ENCODE measurements at places on chromosomes 6 and 20.

DNA sequence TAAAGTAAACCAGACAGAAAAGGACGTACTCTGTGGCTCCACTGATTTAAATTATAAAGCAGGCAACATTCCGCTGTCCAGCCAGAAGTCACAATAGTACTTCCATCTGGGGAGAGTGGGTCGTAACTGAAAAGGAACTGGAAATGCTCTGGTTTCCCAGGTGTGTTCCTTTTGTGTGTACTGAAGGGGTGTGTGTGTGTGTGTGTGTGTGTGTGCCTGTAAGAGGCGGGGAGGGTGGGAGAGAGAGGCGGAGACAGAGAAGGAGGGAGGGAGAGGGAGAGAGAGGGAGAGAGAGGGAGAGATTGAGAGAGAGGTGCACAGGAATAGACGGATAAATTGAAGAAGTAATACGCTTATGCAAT is 178.4 kb upstream of the ZNF184 start:
- no peak for DNase-seq

DNA sequence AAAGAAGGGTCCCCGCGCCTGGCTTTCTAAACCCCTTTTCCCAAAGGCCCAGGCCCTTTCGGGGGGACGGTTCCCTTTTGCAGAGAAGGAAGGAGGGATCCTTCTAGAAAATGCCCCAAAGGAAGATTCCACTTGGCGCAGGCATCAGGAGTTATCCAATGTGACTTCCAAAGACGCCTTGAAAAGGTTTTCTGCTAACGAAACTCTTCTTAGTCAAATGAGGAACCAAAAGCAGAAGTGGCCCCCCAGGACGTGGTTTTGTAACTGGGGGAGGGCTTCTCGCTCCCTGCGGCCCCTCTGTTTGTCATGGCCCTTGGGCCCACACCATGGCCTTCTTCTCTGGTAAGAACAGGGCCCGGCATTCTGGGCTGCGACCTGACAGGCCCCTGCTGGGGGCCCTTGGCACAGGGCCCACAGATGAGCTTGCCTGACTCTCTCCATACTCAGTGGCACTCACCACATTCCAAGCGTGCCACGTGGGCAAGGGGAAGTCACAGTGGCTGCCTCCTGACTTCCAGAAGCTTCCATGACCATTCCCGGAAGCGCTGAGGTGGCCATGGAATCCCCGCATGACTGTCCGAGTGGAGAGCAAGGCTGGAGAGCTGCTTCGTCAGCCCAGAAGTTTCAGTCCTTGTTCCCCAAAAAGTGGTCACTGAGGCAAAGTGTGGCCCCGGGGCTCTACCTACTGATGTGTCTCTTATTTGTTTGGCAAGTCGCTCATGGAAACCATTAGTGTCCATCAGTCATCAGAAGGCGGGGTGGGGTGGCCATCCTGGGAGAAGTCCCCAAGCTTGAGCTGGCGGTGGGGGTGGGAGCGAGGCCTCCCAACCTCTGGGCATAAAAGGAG is 834 bp upstream of the CTSZ start:
- DNase-seq = no peak

DNA sequence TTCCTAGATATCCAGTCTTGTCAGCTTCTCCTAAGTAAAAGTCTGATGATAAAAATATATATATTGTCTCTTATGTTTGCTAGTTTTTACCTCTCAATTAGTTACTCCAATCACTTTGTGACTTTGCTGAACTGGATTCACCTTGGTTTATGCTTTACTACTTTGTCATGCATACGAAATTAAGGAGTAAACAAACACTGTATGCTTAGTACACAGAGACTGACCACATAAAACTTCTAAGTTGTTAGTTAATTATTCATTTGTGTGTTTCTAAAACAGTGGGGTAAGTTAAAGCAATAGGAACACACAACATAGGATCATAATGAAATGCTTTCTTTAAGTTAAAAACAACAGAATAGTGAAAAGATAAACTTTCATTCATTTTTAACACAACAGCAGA is 877.3 kb upstream of the MAP3K7 start:
- DNase-seq = no peak

DNA sequence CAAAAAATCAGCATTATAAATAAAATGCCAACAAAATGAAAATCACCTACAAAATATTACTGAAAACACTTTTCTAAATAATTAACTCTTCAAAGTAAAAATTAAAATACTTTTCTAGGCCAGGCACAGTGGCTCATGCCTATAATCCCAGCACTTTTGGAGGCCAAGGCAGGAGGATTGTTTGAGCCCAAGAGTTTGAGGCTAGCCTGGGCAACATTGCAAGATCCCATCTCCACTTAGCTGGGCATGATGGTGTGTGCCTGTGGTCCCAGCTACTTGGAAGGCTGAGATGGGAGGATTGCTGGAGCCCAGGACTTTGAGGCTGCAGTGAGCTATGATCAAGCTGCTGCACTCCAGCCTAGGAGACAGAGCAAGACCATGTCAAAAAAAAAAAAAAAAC is 6.4 kb downstream of the SERPINB9 start:
- DNase-seq = no peak

- no peak for DNase-seq
Observed at GRCh38 chr20:37749620-37750403, 56.0 kb downstream of the CTNNBL1 start.

DNA sequence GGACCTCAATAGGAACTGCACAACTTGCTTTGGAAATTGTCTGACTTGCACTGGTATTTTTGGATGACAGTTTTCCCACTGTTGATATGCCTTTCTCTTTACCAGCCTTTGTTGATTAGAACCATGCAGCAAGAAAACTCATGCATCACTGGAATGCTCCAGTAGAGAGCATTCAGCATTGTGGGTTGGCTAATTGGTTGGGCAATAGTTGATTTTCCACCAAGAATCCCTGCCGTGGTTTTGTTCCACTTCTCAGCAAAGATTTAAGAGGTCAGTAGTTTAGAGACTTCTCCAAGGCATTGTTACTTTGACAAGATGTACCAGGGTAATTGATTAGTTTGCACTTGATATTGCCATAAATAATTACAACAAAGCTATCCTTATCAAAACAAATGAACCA is 260.0 kb downstream of the DHX35 start:
- DNase-seq = no peak

DNA sequence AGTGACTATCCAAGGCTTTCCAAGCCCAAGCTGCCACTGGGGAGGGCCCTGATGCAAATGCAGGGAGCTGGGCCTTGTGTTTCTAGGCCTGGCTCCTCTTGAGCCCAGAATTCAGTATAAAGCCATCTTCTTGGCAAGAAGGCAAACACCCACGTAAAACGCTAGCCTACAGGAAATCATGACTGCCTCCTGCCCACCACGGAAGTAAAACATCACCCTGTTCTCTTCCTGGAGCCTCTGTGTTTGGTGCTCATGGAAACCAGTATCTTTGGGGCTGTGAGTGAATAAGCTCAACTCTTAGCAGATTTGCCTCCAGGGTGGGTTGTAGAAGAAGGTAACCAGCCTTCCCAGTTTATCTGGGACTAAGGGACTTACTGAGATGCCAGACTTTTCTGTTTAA is 271.0 kb downstream of the ZNF217 start:
- DNase-seq = no peak

DNA sequence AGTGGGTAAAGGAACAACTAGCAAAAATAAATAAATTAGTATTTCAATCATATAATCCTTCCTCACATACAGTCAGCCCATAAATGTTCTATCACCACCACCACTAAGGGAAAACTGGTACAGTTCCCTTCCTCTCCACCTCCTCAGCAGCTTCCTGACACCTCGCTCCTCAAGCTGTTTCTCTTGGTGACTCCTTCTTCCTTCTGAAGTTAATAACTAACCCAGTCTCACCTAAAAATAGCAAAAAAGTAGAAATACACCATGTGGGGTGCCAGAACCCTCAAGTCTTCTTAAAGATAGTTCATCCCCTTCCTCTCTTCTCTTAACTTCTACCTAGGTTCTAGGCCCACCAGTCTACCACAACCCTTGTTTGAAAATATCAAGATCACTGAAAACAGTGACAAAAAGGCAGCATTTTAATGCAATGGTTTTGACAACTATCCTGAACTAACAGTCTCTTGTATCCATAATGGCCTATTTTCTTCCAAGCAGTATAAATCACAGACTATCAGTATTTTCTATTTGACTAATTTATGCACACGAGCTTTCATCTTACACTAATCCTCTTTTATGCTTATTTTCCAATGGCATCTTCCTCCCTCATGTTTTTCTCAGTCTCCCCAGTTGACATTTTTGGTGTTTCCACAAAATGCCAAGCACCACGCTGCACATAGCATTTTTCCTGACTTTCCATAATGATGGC is 85.5 kb downstream of the KHDC1L start:
- no peak for DNase-seq

GRCh38 chr6:162343936-162344645 is 383.5 kb downstream of the PRKN start:
- no peak for DNase-seq

DNA sequence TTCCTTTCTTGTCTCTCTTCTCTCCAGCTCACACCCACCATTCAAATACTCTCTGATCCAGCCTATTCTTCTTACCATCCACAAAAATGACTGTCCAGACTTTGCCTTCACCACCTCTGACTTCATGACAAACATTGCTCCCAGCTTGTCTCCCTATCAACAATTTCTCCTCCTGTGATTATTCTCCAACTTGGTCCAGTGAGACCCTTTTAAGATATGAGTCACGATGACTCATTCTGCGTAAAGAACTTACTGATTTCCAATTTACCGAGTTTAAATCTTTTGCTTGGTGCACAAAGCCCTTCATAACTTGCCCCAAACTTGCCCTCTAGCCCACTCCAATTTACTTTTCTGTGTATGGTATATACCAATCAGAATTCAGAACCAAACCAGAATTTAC is 833.2 kb downstream of the MAFB start:
- DNase-seq = no peak

DNA sequence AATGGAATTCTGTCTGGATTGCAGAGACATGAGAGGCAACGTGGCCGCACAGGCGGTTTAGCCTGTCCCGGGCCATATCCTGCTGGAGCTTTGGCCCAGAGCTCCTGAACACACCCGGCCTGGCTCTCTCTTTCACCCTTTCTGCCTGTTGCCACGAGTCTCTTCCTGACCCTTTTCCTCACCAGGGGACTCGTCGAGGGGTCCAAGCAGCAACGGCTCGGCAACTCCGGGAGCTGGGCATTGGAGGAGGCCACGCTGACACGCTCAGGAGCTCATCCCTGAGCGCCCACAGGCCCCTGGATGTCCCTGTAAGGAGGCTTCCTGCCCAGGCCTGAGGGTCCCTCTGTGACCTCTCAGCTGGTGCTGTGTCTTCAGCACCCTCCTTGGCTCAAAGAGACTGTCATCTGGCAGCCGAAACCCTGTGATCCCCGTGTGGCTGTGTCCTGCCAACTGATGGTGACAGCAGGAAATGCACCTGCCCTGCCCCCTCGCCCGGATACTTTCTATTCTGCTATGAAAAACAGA is 103.8 kb downstream of the RNASET2 start:
- no peak for DNase-seq

GRCh38 chr6:52077961-52078625 is 9.3 kb downstream of the PKHD1 start:
- DNase-seq = no peak

DNA sequence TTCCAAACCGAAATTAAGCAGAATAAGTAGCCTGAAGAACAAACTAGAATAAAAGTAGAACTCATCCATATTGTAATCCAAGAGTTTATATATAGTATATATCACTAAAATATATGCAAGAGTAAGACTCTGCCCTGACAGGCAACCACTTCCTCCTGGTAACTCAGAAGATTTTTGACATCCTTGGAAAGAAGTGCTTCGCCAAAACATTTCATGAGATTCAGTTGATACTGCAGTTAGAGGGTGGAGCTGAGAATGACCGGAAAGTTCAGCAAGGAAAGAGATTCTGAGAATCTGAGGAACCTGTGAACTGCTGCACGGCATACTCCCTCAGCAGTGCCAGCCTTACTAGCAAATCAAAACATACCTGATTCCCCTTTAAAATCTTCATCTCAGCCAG is 79.6 kb downstream of the CDK19 start:
- DNase-seq = no peak

DNA sequence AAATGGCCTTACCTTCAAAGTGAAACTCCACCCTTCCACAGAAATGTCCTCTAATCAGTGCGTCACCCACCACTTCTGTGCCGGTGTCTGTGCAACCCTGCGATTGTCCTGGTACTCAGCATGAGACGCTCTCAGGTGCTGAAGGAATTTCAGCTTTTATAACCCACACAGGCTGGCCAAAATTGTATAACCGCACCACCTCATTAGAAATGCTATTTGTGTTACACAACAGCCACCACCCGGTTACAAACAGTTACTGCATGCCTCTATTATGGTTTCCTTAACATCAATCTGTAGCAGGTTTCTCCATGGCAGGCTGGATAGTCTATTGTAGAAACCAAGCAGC is 51.5 kb downstream of the SLC23A2 start:
- no peak for DNase-seq

DNA sequence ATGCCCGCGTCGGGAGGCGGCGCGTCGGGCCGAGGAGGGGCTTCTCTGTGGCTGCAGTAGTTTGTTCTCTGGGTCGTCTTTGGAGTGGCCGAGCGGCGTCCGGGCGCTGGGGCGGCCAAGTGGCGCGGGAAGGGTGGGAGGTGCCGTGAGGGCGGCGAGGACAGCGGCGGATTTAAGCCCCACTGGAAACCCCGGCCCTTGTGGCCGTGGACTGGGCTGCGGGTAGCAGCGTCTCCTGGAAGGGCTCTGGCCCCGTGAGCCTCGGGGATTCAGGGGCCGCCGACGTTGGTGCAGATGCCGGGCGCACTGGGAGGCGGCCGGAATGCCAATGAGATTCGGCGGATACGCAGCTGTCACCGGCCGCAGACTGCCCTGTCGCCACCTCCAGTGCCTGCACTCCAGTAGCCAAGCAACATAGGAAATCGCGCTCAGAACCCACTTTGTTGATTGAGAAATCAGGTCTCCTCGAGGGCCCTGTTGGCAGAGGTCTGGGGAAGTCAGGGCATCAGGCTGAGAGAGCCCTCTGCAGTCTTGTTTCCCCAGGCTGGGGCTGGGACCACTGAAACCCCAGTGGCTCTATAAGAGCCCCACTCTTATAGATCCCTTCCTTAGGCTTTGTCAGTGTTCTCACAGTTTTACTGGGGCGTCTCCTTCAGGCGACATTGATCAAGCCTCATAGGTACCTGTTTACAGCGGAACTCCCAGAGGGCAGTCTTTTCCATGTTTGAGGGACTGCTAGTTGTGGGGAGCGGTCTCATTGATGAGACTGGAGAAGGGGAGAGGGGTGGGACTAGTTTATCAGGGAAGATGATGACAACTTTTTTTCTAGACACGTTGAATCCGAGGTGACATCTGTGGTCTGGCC is 642 bp downstream of the GZF1 start:
- DNase-seq = no peak

DNA sequence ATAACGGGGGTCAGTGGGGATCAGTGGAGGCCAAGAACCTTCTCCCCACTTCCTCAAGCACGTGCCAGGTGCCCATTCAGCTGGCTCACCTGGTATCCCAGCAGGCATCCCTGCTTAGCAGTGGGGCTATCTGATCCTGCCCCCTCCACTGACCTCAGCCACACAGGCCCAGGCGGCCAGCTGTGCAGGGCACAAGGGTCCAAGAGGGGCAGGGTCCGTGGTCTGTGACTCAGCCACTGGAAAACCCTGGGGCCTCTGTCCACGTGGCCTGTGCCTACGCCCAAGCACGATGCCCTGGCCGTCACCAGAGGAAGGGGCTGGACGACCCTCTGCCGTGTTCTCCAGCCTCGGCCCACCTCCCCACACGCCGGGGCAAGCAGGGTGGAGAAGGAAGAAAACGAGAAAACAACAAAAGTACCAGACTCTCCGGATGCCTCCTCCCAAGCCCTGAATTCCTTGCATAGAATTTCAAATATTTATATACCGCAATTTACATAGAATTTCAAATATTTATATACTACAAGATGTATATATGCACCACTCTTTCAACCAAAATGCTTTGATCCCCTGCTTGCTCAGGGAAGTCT is 12.1 kb downstream of the PXDC1 start:
- DNase-seq = no peak

Data from HS-27A (cell line).